ENCODE measurements at places on chromosomes 6 and 20.

DNA sequence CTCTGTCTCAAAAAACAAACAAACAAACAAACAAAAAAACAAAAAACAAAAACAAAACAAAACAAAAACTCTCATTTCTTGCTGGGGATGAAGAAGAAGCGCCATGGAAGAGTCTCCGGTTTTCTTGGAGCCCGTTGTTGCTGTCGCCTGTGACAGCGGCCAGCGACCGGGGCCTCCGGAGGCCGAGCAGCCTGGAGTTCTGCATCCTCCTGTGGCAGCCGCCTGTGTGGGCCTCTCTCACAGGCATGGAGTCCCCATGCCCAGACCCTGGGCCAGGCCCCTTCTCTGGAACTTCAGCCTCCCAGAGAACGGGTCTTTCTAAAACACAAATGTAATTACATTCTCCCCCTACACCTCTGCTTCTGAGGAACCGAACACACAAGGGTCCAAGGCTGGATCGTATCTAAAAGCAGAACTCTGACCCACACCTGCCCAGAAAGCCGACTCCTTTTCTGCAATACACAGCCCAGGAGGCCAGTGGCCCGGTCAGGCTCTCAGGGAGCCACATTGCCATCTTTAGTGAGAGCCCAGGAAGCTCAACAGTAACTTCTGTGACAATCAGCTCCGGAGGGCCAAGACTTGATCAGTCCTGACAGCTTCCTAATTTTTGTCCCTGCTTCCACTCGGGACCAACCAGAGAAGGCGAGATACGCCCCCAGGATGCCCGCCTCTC is 18.5 kb downstream of the DACT2 start:
- DNase-seq: no peak

- DNase-seq: peak; percentile 39
These were observed 5.1 kb upstream of the DEF6 start for GRCh38 chr6:35292494-35292893.

DNA sequence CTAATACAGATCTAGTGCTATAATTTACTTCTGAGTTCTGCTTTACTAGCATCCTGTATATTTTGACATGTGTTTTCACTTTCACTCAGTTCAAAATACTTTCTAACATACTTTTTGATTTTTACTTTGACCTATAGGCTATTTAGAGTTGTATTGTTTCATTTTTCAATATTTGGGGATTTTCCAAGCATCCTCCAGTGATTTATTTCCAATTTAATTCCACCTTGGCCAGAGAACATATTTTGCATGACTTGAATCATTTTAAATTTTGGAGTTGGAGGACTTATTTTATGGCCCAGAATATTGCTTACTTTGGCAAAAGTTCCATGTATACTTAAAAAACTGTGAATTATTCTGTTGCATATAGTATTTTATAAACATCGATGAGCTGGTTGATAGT is 1215.6 kb upstream of the MAP3K7 start:
- DNase-seq: no peak

DNA sequence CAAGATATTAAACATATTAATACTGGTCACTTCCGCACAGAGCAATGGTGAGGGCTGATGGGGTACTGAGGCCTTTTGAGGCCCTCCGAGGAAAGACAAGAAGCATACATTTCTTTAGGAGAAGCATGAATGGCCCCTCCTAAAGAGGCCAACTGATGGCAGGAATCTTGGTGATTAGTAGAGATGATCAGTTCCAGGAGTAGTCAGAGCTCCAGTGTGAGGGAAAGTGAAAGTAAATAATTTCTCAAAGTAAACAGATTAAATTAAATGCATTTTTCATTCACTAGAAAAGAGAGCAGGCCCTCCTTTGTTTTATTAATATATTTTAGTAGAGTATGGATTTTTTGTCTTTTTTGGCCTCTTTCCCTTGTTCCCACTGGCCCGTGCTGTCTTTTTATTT is 38.2 kb downstream of the NOX3 start:
- no peak for DNase-seq

GRCh38 chr6:21396313-21396712 is 197.2 kb upstream of the SOX4 start:
- no peak for DNase-seq

GRCh38 chr6:108200631-108201030 is 34.8 kb downstream of the NR2E1 start:
- DNase-seq: no peak

DNA sequence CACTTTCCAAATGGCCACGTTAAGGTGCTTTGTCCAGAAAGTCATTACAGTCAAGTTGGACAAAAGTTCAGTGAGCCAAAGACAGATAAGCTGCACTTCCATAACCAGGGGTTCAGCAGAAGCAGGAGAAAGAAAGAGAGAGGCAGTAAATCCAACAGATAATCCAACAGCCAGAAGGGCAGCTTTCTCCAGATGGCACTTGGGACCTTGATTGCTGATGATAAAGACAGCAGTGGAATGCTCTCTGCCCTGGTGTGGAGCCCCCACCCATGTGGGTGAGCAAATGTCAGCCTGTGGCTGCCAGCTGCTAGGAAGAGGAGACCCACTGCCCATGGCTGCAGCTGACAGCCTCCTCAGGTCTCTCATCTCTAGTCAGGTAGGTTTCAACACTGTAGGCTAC is 18.7 kb upstream of the NRSN1 start:
- no peak for DNase-seq

GRCh38 chr20:63655249-63655648 is 2.0 kb upstream of the STMN3 start:
- DNase-seq: peak; percentile 20

DNA sequence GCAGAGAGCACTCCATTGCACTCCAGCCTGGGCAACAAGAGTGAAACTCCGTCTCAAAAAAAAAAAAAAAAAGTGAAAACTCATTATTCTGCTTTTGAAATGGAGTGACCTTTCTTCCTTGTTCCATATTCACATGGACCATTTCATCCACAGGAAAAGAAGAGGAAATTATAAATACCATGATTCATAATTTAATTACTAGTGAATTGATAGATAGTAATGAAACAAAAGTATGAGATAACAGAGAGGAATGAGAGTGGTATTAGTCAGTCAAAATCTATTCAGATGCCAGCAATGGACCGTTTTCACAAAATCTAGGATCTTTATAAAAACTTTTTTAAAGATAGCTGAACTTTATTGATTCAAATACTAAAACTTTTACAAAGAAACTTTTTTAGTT is 443.1 kb upstream of the FLRT3 start:
- no peak for DNase-seq

- no peak for DNase-seq
These were observed 70.3 kb upstream of the DSP start for GRCh38 chr6:7471171-7471570.

GRCh38 chr6:135854799-135855198 is 3.3 kb downstream of the PDE7B start:
- no peak for DNase-seq

DNA sequence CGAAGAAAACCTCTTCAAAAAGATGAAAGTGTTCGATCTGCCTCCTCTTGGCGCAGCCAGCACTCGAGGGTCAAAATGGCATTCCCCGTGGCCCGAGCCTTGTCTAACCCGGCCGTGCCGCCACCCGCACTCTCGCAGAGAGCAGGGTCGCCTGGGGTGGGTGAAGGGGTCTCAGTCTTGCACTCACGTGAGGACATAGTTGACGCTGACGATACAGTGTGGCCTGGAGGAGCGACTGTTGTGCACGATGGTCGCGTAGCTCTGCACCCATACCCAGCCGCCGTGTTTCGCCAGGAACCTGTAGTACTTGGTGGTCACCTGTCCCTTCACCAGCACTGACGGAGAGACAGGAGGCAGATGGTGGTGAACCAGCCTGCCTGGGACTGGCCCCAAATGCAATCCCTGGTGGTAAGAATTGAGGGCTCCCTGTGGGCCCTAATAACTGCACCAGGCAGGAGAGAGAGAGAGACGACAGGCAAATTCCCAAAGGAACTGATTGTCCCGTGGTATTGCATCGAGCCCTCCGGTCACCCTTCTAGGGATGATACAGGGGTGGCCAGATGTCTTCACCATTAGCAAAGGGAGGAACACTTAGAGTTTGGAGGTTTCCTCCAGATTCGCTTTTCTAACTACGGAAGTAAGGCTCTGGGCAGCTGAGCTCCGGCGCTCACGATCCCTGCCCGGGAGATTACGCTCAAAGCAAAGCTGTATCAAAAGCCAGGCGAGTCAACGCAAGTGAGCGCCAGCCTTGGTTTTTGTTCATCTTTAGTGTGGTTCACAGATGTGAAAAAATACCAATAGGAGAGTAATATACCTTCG is 17.4 kb downstream of the SIM1 start:
- DNase-seq: no peak

DNA sequence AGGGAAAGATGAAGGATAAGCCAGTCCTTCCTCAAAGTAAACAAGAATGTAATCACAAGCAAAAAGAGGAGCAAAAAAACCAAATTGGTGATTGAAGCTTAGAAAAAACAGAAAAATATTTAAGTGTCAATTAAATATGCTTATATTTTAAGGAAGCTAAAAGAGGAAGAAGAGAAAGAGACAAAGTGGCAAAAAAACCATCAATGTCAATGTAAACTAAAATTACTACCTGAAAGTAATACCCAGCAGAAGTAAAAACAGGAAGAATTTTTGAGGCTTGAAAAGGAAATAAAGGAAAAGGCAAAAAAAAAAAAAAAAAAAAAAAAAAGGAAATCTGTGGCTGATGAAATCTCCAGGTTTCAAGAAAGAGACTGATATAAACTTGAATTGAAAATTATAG is 36.2 kb upstream of the OGFRL1 start:
- no peak for DNase-seq

- DNase-seq: no peak
These were observed 30.3 kb downstream of the TOP1 start for GRCh38 chr20:41058674-41059635.

GRCh38 chr6:72769459-72770125 is 147.7 kb downstream of the KCNQ5 start:
- no peak for DNase-seq

- no peak for DNase-seq
These were observed 4.1 kb downstream of the PRR18 start for GRCh38 chr6:166304106-166304505.

DNA sequence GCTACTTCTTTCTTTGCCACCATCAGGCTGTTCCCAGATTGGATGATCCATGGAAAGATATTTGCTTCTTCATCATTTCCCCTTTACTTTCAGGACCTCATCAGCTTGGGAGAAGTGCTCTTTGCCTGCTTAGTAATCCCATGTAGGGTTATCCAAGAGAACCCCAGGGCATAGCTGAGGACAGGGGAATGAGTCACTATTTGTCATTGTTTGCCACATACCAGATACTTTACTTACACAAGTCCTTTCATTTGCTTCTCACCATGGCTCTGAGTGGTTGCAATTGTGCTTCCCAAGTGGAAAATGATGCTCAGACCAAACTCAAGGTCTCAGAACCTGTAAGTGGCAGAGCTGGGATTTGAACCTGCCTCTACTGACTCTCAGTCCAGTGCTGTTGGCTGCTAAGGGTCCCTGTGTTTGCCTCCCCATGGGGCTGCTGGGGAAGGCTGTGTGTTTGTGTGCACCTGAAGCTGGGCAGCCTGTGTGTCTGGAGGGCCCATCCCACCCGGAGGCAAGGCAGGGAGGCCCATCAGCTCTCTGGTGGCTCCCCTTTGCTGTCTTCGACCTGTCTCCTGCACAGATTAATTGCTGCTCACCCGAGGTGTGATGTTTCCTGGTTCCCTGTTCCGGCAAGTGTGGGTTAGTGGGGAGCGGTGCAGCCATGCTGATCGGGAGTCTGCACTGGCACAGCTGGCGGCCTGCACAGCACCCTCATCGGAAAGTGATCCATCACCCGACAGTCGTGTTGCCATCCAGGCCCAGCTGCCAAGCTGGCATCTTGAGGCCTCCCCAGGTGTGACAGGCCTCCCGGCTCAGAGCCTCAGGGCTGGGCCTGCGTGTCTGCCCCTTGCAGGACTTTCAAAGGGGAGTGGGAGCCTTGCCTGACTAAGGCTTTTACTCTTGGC is 228.8 kb downstream of the DHX35 start:
- DNase-seq: no peak

- DNase-seq: no peak
These were observed 63.7 kb downstream of the JPH2 start for GRCh38 chr20:44123251-44123650.

DNA sequence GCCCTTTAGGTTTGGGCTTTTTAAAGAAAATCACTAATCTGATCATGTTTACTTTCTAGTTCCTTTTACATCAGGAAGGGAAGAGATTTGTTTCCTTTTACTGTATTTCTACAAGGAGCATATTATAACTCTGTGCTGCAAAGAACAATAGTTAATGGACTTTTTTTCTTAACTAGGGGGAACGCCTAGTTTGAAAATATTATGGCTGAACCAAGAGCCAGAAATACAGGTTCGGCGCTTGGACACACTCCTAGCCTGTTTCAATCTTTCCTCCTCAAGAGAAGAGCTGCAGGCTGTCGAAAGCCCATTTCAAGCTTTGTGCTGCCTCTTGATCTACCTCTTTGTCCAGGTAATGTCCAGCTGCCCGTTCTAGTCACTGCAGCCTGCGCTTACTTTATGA is 41.4 kb downstream of the FAM120B start:
- DNase-seq: no peak

- DNase-seq: no peak
These were observed 17.9 kb downstream of the CASS4 start for GRCh38 chr20:56429941-56430340.
